ENCODE measurements at places on chromosomes 12 and 14.

- DNase-seq: no peak
Observed at GRCh38 chr14:85333313-85333712, 196.6 kb upstream of the FLRT2 start.

GRCh38 chr12:52559979-52560378, 7.0 kb upstream of the KRT71 start:
- DNase-seq: no peak

DNA sequence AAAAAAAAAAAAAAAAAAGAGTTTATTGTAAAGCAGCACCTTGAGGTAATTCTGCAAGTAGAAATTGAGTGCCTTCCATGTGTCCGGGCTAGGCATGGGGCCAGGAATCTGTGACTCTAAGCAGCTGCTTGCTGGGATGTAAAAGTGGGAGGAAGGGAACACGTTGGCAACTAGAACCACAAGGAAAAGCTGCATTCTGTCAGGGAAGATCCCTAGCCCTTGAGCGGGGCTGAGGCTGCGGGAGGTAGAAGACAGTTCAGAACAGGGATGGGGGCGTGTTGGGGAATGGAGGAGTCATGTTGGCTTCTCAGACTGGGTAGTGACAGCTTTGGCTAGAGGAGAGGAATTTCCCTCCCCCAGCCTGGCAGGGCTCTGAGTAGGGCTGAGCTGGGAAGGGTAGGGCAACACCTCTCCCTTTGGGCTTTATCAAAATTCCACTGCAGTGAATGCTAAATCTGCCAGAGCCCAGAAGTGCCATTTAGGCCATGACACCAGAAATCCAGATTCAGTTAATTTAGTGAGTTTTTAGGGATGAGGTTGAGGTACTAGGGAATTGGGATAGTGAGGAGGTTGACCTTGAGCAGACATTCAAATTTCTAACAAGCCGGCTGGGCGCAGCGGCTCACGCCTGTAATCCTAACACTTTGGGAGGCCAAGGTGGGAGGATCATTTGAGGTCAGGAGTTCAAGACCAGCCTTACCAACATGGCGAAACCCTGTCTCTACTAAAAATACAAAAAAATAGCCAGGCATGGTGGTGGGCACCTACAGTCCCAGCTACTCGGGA, 3.4 kb upstream of the TRAFD1 start:
- DNase-seq: no peak

DNA sequence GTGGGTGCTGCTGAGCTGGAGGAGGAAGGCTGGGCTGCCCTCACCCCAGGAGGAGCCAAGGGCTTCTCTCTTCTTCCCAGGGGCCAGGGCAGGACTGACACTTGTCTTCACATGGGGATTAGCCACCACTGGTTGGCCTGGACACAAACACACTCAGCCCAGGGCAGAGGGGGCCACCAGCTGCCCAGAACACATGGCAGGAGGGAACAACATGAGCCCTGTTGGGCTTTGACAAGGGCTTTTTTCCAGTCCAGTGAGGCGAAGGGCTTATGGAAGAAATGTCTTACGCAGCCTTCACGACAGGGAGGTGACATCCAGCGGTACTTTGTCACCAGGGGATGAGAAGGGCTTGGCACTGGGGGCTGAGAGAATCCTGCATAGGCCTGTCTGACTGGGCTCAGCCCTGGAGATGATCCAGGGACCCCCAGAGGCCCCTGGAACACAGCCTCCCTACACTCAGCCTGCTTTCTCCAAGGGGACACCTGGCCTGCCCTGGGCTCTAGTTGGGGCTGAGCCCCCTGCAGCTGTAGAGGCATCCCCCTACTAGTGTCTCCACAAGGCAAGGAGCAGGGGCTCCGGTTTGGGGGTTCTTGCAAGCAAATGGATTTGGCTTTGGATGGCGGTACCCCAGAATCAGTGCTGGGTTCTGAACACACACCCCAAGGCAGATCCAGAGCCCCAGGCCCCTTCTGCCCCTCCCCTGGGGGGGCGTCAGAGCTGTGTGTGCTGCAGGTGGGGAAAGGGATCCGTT, 18.9 kb downstream of the ARL6IP4 start:
- DNase-seq: no peak

- DNase-seq: no peak
Observed at GRCh38 chr12:100031836-100032235, 47.1 kb upstream of the ANKS1B start.

DNA sequence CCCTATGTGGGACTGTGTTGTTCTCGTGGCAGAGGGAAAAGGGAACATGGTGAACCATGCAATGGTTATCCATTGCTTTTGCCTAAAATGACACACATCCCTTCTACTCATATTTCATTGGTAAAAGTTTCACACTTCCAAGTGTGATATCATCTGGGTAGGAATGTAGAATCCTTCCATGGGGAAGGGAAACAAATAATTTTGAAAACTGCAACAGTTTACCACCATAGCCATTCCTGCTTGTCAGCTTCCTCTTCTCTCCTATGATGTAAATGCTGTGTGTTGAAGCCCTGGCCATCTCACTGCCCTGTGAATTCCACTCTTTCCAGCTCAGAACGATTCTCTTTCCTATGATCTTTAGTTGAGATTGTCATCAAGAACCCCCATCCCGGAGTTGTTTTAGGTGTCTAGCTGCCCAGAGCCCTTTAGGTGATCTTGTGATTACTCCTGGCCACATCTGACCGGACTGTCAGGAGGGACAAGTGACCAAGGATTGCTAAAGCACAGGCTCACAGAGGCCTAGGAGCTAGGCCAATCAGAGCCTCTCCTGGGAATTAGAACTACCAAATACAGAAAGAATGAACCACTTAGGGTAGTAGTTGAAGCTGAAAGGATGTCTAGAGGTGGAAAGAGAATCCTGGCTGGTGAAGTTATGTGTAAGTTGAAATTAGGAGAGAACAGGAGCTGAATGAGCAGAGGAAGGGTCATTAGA, 84.6 kb downstream of the VCPKMT start:
- no peak for DNase-seq

DNA sequence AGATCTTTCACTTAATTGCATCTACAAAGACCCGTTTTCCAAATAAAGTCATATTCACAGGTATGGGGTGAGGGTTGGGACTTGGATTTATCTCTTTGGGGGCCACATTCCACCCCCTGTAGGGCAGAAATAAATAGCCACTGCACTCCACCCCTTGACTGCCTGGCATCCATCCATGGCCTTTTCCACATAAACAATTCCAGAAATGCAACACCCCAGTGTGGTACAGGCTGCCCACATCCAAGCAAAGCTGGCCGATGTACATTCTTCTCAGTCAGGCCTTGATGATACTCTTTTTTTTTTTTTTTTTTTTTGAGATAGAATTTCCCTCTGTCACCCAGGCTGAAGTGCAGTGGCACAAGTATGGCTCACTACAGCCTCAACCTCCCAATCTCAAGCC, 12.9 kb downstream of the DGLUCY start:
- DNase-seq: no peak

GRCh38 chr12:77577791-77578190, 252.9 kb upstream of the NAV3 start:
- DNase-seq: no peak

DNA sequence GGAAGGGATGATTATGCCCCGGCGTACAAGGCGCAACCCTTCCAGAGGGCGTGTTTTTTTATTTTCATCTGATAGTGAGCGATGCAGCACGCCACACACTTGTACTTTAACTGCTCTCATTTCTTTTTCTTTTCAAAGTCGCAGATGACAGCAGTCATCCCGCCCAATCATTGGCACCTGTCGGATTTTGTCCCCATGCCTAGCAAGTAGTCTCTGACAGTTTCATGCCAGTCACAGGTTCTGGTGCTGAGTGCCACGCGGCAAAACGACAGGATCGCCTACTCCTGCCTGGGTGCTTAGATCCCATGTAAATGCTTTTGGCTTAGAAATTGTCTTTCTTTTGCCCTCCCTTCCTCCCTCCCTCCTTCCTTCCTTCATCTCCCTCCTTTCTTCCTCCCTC, 117.7 kb downstream of the GLT1D1 start:
- DNase-seq: no peak

DNA sequence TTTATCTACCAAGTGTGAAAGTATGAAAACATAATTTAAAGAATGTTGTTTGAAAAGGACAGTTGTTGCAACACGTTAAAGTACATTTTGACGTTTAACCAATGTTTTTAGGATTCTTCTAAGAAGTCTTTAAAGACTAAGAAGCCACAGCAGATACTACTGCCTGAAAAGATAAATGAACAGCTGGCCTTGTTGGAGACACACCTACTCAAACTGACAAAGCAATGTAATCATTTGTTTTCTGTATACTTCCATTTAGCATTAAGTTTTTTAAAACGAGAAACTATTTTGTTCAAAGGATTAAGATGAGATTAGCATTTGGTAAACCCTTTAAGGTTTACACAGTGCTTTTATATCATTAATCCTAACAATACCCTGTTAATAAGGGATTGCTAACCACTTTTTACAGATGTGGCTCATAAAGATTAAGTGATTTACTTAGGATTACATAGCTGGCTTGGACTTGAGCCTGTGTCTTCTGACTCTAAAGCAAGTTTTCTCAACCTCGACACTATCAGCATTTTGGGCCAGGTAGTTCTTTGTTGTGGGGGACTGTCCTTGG, 134.4 kb downstream of the CFAP54 start:
- DNase-seq: no peak

GRCh38 chr14:79661752-79662151, 549.6 kb downstream of the DIO2 start:
- DNase-seq: no peak

- DNase-seq: no peak
Observed at GRCh38 chr14:22910916-22911315, 8.0 kb downstream of the RBM23 start.

- no peak for DNase-seq
Observed at GRCh38 chr14:61471297-61472005, 150.1 kb downstream of the PRKCH start.

- DNase-seq: no peak
Observed at GRCh38 chr14:39383741-39384140, 48.5 kb downstream of the FBXO33 start.

- no peak for DNase-seq
Observed at GRCh38 chr12:13627536-13627935, 353.9 kb downstream of the GRIN2B start.

GRCh38 chr12:116455540-116456329, 103.4 kb upstream of the MAP1LC3B2 start:
- DNase-seq: no peak

- no peak for DNase-seq
Observed at GRCh38 chr12:69688021-69688420, 11.1 kb downstream of the BEST3 start.

DNA sequence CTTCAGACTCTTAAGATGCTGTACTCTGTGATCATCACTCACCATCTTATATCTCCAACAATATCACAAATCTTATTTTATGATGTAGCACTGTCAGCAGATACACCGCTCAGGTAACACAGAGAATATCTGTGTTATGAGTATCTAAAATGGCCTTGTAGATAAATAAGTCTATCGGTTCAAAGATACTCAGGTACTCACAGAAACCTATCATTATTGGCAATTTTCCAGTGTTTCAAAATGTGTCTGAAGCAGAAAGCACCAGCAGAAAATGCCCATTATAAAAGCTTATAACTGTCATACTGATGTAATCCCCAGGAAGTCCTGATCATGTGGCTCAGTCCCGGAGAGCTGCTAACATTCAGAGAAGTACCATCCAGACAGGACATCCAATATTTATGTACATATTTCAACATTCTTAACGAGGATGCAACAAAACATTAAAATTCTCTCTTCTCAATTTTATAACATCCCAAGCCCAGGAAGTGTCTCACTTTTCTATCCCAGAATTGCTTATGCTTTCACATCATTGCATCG, 190.7 kb upstream of the LMNTD1 start:
- DNase-seq: no peak

DNA sequence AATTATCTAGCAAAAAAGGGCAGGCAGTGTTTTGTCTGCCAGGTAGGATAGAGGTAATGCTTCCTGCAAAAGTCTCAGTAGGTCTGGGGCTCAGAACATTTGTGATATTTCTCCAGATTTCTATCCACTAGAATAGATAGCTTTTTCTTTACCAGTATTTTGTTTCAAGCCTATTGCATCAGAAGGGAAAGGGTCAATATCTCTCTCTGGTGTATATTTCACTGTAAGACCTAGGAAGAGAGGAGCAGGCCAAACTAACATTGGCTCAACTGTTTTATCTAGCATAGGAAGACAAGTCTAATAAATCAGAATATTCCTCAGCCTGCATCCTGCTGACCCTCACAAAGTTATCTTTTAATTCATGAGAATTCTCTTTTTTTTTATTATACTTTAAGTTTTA, 106.7 kb upstream of the DAAM1 start:
- DNase-seq: no peak

- DNase-seq: no peak
Observed at GRCh38 chr12:90585640-90586304, 369.2 kb downstream of the CCER1 start.

DNA sequence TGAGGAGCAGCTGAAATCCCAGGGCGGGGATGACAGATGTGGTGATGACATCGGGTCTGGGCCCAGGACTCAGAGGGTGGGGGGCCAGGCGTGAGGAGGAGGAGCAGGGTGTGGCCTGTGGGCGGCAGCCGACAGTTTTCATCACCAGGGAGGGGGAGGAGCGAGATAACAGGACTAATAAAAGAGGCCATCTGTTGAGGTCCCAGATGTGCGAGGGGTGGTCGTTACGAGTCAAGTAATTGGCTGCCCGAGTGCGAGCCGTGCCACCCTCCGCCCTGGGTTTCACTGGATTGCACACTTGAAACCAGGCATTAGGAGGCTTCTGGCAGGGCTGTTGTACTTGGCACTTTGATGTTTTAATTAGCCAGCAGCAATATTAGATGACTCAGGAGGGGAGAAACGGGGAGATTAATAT, 67.2 kb downstream of the NOS1 start:
- no peak for DNase-seq

GRCh38 chr14:35877276-35877675, 51.1 kb downstream of the BRMS1L start:
- DNase-seq: no peak

GRCh38 chr14:89217891-89218290, 199.1 kb downstream of the FOXN3 start:
- DNase-seq: no peak

- no peak for DNase-seq
Observed at GRCh38 chr12:128025589-128026245, 241.3 kb upstream of the TMEM132C start.

DNA sequence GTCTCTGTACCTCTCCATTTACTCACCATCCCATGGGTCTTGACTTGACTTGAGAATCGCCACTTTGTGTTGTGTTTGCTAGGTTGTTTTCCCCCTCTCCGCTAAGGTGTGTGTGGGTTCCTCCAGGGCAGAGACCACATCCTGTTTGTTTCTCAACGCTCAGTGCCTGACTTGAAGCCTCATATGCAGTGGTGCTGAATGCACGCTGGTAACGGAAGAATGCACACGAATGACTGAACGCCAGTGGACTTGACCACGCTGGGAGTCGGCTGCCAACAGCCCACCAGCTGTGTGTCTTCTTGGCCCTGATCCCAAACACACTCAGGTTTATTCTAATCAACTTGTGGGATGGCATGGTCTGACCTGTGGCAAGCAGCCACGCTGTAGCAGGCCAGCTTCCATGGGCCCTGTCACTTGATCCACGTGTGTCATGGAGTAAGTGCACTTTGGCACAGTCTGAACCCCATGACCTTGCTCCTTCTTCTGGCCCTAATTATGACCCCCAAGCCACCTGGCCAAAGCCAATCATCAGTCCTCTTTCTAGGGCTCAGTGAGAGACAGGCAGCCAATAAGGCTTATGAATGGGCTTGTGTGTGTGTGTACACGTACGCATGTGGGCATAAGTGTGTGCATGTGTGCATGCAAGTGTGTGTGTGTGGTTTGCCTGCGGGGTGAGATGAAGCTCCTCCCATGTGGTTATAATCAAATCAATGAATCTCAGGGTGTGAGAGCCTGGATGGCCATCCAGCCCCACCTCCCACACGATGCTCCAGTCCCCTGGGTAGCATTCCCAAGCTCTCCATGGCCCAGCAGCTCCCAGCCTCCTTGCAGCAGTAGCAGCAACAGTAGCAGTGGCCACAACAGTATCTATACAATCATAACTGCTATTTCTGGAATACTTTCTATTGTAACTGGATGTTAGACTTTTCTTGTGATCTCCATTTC, 6.4 kb upstream of the TC2N start:
- no peak for DNase-seq

Measured in stimulated activated CD8-positive, alpha-beta memory T cell treated with anti-CD3 and anti-CD28 coated beads, Interleukin-4, amount 100 ng/mL, for 24 hours (primary cell).